ENCODE measurements at places on chromosomes 2 and 18. TPM values are rescaled to one million over a fixed set of nuclear protein-coding genes. Genes with fewer than 3 reads are reported as not detected.

- peak; percentile 26 for DNase-seq
Measured at GRCh38 chr2:241417626-241418025, 61.5 kb downstream of the FARP2 start.

- no peak for DNase-seq
Measured at GRCh38 chr2:105777031-105777482, 32.3 kb downstream of the NCK2 start.

- no peak for DNase-seq
Measured at GRCh38 chr2:63712748-63713147, 124.0 kb downstream of the MDH1 start.

GRCh38 chr18:2089396-2089795 lies 481.9 kb downstream of the METTL4 start:
- DNase-seq: no peak

- no peak for DNase-seq
Measured at GRCh38 chr18:35564795-35565453, 16.6 kb upstream of the GALNT1 start.

- DNase-seq: no peak
Measured at GRCh38 chr2:210814251-210815025, 258.0 kb downstream of the CPS1 start.

GRCh38 chr2:96083064-96083939 lies 33.1 kb downstream of the ADRA2B start:
- no peak for DNase-seq

GRCh38 chr2:200042944-200043343 lies 87.6 kb downstream of the MAIP1 start:
- no peak for DNase-seq

DNA sequence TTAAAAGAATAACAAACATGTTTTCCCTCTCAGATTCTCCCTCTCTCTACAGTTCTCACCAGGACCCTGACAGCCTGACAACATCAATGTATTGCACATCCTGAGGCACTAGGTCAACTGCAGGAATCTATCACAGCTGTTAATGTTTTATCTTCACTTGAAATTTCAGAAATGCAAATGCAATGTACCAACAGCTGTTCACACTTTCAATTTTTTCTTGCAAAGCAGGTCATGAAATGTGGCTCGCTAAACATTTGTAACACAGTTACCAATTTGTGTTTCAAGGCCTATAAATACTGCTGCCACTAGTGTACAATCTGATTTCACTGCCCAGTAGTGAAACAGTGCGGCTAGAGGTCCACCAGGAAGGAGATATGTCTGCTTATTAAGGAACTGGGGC lies 147.8 kb downstream of the EXOC6B start:
- peak; percentile 11 for DNase-seq

DNA sequence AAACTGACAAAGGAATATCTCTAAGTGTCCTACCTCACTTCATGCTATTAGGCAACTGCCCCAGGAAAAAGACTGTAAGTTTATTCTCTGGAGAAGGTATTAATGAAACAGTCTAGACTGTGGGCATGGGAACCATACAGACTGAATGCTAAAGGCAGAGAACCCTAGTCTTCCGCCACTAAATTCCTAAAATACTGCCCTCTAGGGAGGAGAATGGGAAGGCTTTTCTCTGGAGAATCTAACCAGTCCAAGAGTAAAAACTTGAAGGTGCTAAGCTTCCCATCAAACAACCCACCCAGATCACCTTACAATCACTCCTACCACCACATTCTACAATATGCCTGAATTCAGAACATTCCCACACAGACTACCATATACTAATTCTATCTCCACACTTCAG lies 3.4 kb downstream of the SRBD1 start:
- DNase-seq: no peak

DNA sequence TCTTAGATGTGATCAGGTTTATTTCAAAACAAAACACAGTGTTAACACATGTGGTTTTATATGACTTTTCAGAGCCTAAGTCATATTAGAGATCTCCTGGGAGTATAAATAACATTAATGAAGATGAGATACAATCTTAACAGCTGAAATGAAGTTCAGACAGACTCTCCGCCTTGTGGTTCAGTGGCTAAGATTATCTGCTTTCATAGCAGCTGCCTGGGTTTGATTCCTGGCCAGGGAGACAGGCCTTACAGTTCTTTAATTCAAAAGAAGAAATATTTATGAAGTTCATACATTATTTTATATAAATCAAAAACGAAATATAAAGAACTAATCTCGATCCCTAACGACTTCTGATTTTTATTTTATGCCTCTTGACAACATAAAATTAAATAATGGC lies 35.2 kb upstream of the TTC32 start:
- DNase-seq: no peak

DNA sequence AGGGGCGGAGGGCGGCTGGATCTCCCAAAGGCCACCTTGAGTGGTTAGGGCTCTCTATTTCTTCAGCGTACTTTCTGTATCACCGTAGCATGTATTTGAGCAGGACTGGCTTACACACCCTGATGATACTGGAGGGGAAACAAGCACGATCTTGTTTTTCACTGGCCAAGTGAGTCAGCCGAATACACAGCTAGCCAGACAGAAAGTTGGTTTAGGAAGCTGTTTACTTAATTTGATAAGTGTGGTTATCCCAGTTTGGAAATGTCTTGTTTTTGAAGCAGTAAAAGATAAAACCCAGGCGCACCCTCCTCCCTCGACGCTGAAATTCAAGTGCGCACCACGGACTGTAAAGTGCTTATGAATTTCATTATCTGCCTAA lies 582 bp downstream of the RIOK3 start:
- peak; percentile 53 for DNase-seq

- no peak for DNase-seq
Measured at GRCh38 chr2:128781166-128781565, 462.5 kb upstream of the HS6ST1 start.

GRCh38 chr2:238659231-238659630 lies 188.7 kb upstream of the TWIST2 start:
- DNase-seq: no peak

- DNase-seq: no peak
Measured at GRCh38 chr2:1891147-1891546, 146.8 kb upstream of the PXDN start.

DNA sequence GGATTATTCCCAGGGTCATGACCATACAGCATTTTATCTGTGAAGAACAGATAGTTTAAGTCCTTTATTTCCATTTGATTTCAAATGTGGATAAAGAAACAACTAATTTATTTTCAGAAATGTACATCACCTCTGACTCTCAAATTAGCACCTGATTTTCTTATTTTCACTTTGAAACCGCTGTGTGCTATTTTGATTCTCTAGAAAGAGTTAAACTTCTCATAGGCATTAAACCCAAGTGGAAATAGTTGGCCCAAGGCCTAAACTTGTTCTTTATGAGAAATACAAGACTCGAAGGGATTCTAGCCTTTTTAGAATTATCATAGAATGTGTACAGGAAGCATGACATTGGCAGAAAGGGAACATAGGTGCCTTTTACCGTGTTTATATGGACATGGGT lies 41.5 kb upstream of the LTBP1 start:
- DNase-seq: peak; percentile 44

DNA sequence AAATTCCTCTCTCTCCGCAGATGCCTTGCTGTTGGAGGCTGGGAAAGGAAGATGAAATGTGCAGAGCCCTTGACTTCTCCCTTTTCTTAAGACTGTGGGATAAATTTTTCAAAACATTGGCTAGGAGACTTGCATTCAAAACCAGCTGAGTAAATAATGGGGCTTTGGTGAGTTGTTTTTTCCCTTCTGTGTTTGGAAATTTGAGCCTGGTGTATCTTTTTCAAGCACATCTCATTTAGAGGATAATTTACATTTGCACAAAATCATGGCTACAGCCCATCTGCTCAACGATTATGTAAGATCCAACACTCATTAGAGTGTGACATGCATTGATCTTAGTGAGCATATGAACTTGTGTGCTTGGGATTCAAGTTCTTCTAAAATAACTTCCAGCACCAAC lies 112.1 kb upstream of the ATP8B1 start:
- DNase-seq: no peak

DNA sequence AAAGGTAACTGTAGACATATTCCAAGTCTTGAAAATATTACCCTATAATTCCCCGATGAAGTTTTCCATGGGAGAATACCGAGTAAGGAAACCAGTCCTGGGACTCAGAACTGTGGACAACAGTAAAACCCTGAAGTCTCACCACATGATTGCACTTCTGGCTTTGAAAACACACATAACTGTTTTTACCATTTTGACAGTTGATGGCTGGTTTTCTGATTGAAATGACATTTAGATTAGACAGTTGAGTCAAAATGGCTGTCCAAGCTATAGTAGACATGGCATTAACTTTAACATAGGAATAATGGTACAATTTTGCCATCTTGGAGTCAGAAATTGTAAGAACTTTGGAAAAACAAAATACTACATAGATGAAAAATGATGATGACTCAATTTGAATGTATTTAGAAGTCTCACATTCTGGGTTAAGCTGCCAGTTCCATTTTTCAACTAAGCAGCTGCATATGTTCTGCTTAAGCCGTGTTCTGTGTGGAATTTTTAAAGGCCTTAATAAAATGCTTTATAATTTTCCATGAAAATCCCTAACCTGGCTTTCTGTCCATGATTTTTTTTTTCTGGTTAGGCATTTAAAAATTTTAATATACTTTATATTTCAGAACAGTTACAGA lies 38.3 kb upstream of the WIPF1 start:
- DNase-seq: no peak

DNA sequence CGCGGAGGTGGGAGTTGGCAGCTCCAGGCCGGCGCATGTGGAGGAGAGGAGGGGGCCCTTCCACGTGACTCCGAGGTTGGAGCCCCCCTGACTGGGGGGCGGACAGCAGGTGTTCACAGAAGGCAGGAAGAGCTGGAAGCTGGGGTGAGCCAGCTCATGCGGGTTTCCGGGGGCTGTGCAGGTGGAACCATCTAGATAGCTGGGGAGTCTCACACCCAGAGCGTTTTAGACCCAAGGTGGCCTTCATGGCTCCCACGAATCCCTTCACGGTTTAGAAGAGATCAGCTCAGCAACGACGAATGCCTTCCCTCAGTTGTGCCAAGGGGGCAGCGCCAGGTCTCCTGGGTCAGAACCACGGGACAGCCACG lies 740.5 kb upstream of the SALL3 start:
- DNase-seq: no peak

DNA sequence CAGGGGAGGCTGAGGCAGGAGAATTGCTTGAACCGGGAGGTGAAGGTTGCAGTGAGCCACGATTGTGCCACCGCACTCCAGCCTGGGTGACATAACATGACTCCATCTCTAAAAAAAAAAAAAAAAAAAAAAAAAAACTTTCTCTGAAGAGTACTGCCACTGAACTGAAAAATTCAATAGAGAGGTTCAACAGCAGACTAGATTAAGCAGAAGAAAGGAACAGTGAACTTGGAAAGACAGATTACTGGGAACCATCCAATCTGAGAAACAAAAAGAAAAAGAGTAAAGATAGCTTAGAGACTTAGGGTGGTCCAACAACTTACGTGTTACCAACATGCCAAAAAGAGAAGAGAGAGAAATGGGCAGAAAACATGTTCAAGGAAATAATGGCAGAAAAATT lies 138.8 kb downstream of the EML6 start:
- DNase-seq: no peak

DNA sequence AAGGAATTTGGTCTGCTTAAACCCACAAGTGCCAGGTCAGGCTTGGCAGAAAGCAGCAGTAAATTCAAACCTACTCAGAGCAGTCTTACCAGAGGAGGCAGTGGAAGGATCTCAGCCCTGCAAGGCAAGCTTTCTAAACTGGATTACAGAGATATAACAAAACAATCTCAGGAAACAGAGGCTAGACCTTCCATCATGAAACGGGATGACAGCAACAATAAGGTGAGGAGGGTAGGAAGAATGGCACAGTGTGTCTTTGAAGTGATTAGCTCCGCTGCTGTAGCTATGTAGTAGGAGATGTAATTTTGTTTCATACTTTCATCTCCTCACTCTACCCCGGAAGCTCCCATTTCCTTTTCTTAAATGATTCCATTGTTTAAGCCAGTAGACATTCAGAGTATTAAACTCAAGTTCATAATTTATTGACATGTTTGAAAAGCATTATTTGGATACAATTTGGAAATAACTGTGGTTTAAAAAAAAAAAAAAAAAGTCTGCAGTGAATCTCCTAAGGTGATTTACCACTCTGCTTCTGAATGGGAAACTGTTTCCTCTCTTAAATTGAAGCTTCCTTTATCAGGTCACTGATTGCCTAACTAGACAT lies 29.4 kb upstream of the DYSF start:
- no peak for DNase-seq

GRCh38 chr18:49094136-49094535 lies 143.4 kb upstream of the SMAD7 start:
- no peak for DNase-seq

DNA sequence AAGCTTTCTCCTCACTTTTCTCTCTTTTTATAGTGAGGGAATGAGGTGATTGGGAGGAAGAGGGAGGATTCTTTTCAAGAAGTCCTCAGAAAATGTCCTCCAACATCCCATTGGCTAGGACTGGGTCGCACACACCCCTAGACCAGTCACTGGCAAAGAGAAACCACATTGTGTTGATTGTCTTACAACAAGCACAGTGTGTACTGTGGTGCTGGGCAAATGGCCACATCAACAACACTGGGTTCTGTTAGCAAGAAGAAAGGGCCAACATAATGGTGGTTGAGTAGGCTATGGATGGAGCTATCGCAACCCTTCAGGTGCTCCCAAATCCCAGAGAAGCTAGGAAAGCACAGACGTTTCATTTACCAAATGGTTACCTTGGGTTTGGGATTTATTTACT lies 18.7 kb upstream of the PTPN4 start:
- no peak for DNase-seq

DNA sequence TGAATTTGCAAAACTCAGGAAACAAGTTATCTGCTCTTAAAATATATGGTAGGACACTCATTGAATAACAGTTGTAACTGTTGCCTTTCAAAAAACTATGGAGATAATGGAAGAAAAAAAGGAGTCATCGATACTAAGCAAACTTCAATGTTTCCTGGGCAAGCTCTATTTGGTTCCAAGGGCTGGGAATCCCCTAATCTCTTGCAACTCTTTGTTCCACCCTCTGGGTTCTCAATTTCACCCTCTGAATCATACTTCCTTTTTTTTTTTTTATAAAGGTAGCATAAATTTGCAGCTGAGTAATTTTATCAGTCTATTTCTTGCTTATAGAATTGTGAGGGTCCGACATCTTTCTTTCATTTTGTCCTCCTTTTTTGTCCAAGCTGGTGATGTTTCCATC lies 36.7 kb downstream of the SLC9A4 start:
- no peak for DNase-seq

Gene RESP18
- not detected for total RNA-seq

Gene CCDC68
- total RNA-seq: not detected

Gene RELCH
- 39.4 TPM for total RNA-seq

Gene TDRD15
- total RNA-seq: not detected

Gene SCTR
- total RNA-seq: not detected

Gene EIF4E2
- 58.2 TPM for total RNA-seq

Gene CFAP65
- total RNA-seq: 0.11 TPM

Gene MALL
- not detected for total RNA-seq

Gene AQP12A
- total RNA-seq: not detected

Gene GLI2
- not detected for total RNA-seq

Gene CYBRD1
- not detected for total RNA-seq

Gene FHOD3
- 23.4 TPM for total RNA-seq

Gene KCNIP3
- not detected for total RNA-seq

Gene EGR4
- total RNA-seq: 0.14 TPM
